ENCODE measurements at places on chromosomes 16 and 17.
A peak's percentile ranks its signal among the peaks of the same experiment; 100 is the strongest.

DNA sequence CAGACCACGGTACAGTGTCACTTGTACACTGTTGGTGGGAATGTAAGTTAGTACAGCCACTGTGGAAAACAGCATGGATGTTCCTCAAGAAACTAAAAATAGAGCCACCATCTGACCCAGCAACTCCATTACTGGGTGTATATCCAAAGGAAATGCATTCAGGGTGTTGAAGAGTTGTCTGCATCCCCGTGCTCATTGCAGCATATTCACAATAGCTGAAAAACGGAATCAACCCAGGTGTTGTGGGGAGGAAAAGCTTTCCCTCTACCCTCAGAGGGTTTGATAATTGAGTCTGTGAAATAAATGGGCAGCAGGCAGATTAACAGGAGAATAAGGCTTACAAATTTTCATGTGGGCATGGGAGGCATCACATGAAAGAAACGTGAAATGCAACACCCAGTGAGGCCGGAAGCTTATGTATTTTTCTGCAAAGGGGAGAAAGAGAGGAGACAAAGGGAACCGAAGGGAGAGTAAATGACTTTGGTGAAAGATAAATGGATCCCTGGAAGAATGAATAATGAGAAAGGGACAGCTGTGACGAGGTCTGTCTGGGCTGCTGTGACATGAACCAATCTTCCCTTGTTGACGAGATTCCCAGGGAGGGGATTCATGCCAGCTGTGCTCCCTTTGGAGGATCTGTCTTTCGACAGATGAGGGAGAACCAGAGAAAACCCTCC lies 106.2 kb downstream of the KCNJ12 start:
- DNase-seq: no peak

DNA sequence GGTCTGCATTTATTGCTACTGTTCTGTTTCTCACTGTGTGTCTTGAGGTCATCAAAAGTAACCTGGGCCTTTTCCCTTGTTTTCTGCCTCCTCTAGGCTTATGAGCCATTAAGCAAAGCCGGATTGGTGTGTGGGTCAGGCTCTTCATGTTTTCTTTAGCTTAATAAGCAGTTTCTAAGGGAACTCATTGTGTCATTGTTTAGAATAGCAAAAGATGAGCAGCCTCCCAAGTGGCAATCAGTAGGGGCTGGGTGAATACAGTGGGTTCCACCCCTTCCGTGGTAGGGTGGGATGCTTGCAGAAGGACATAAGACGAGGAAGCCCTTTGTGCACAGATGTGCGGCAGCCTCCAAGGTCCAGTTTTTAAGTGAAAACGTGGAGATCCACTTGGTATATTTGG lies 34.5 kb downstream of the ABCC1 start:
- DNase-seq: peak; percentile 70

DNA sequence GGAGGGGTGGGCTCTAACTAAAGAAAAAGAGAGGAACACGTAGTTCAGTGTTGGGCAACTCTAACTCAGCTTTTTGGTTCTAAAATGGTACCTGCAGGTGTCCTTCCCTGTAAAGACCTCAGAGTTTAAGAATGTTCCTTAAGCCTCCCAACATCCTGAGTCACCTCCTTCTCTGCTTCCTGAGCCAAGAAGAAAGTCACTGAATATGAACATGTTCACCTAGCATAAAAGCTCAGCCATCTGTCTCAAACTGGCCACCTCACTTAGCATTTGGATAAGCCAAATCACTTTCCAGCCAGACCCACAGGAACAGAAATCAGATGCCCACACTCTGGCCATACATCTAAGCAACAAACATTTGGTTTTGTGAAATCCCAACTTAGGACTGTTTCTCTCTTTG lies 3.7 kb downstream of the TMEM98 start:
- DNase-seq: no peak

GRCh38 chr17:34154961-34155730 lies 99.9 kb upstream of the CCL2 start:
- DNase-seq: no peak

DNA sequence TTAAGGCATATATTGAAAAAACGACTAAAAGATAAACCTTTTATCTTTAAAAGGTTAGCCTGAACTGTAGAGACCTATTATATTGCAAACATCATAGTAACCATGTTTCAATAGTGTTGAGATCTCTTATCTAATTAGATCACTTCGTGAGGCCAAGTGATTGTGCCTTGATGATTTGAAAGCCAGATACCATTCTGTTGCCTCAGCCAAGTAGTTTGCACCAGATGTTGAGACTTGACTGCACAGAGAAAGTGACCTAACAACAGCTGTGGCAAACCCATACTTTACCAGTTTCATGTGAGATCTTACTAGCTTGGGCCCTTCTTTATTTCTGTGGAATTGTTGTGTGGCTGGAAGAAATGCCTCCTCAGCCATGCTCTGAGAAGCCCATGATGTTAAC lies 717.3 kb downstream of the KCNJ2 start:
- DNase-seq: no peak

DNA sequence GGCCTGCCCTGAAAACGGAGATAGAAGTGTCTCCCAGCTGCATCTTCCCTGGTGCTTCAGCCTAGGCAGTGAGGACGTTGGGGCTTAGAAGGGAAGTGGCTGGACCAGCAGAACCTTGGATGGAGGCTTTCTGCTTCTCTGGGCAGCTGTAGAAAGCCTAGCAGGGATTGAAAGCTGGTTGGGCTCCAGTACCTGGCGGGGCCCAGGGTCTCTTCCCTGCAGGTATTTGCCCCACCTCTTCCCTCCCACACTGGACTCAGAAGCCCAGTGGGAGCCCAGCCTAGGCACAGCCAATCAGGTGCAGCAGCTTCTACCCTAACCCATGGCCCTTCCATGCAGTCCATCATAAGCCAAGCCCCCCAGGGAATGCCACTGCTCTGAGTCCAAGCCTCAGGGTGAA lies 190.3 kb upstream of the IRX6 start:
- DNase-seq: no peak

- no peak for DNase-seq
Measured at GRCh38 chr16:1560153-1560552, 26.7 kb downstream of the TMEM204 start.

DNA sequence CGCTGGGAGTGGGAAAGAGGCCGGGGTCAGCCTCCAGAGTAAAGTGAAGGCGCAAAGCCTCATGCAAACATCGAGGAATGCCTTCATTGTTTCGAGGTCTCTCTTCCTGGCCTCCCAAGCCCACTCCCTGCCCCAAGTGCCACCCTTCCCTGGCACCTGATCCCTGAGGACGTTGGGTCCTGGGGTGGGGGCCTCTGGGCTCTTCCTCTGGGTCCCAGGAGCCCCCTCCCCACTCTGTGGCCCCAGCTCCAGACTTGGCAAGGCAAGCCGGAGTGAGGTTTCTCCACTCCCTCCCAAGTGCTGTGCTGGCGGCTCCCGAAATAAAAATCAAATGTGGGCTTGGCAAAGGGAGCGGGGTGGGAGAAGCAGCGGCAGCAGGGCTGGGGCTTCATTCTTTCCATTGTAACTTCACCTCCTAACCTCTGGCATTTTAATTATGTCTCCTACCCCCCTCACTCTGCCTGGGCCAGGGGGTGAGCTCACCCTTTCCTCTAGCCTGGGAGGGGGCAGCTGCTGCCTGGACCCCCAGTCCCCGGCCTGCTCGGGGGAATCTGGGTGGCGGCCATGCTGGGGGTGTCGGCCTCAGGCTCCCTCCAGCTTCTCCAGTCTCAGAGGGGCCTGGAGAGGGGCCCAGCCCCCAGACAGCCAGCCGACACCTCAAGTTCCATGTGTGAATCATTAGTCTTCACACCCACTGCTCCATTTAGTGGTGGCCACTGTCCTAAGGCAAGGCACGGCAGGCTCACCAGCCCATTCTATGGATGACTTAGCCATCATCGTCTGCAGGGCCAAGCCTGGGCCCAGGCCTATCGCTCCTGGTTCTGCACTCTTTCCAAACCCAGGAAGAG lies 14.6 kb upstream of the TMEM92 start:
- no peak for DNase-seq

DNA sequence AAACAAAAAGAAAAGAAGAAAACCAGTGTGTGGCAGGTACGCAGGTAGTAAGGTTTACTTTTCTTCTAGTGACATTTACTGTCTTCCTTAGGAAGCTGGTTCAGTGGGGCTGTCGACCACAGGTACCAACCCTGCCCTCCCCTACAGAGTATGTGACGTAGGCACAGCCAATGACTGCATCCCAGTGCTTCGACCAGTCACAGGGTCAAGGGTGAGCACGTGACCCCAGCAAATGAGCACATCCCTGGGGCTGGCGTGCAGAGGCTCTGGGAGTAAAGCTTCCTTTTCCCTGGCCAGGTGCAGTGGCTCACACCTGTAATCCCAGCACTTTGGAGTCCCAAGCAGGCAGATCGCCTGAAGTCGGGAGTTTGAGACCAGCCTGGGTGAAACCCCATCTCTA lies 38.9 kb upstream of the PLCG2 start:
- no peak for DNase-seq

- no peak for DNase-seq
Measured at GRCh38 chr16:85279825-85280545, 167.7 kb upstream of the CIBAR2 start.

Measured in astrocyte of the spinal cord (primary cell).